ENCODE measurements at places on chromosomes 4 and X.
A peak's percentile ranks its signal among the peaks of the same experiment; 100 is the strongest.

- no peak for DNase-seq
Measured at GRCh38 chr4:159178151-159178546, 75.3 kb downstream of the RAPGEF2 start.

DNA sequence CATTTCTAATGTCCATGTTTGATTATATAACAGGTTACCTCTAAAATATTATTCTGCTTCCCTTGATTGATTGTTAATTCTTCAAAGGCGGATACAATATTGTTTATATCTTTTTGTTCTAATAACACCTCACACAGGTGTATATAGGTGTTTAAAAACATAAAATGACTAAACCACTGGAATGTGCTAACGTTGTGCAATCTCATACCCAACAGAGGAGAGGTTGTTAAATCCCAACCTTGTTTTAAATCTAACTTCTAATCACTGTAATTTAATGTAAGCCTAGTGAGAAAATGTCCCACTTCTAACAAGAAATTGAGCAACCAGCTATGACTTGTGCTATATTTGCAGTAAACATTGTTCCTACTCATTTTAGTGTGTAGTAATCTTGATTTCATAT lies 1.3 kb downstream of the ODAM start:
- DNase-seq, result no peak

DNA sequence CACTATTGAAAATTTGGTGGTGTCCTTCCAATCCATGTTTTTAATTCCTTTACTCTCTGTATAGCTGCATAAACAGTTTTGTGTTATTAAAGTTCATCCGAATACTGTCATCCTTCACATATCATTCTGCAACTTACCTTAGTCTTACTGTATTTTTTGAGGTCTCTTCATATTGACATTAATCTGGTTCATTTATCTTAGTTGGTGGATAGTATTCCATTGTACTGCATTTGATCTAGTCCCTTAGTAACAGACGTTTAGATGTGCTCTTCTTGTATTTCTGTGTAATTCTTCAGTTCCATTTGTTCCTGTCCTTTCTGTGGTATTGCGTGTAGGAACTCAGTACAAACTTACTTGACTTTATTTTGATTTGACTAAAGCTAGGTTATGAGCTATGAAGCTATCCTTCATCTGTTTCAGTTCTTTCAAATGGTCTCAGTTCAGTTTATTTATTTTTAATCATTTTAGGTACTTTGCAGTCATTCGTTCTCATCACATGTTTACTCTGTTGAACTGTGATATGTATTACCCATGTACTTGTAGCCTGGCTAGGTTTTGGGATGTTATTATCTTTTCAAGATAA lies 41.3 kb downstream of the RAPGEF2 start:
- DNase-seq, result no peak

GRCh38 chr4:24794916-24795665 lies at the start of gene SOD3:
SOD3 (plus strand) TSS chr4:24795573; CDS start chr4:24799522, 3,949 bp downstream.
- no peak for DNase-seq

DNA sequence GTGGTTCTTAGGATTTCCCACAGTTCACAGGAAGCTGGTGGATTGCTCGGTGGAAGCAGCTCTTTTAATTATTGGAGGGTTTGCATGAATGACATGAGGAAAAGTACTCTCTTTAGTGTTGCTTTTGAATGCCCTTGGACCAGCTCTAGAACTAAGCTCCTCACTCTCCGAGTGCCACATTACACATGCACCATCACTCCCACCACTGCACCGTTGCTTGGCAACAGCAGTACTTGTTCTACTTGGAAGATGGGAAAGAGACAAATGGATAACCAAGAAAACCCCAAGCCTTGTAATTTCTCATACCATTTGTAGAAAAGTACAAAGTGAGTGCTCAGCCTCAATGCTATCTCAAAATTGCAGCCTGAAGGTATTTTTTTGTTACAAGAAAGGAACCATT lies 620.2 kb upstream of the BOD1L1 start:
- no peak for DNase-seq

- no peak for DNase-seq
Measured at GRCh38 chr4:1166509-1167243, 5.7 kb downstream of the SPON2 start.

- DNase-seq, result no peak
Measured at GRCh38 chr4:126853715-126854114, 779.0 kb upstream of the INTU start.

DNA sequence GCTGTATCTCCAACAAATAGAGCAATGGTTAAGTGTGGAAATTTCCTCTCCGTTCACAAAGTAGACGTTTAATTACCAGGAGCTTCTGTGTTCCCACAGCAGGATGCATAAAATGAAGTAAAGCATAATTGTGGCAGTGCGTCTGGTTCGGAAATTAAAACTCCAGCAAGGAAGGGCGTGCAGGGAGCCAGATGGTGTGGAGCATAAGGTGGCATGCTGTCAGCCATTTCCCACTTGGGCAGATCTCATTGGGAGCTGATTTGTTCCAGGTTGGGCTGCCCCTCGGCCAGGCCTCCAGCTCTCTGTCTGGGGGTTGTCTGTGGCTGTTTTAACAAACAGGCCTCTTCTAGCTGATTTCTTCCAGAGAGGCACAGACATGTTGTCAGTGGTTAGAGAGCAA lies 182.1 kb upstream of the CLNK start:
- DNase-seq, result no peak

DNA sequence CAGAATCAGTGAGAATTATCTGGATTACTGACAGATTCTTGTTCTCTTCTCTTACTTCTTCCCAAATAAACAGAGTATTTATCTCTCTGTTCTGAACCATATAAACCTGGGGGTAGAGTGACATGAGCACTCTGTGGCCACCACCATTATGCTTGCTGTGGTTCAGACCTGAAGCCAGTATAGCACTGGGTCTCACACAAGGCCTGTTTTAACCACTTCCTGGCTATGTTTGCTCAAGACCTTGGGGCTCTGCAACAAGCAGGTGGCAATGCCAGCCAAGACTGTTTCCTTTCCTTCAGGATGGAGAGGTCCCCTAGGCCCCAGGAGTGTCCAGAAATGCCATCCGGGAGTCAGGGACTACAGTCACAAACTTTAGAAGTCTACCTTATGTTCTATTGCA lies 21.7 kb upstream of the HEPH start:
- no peak for DNase-seq

DNA sequence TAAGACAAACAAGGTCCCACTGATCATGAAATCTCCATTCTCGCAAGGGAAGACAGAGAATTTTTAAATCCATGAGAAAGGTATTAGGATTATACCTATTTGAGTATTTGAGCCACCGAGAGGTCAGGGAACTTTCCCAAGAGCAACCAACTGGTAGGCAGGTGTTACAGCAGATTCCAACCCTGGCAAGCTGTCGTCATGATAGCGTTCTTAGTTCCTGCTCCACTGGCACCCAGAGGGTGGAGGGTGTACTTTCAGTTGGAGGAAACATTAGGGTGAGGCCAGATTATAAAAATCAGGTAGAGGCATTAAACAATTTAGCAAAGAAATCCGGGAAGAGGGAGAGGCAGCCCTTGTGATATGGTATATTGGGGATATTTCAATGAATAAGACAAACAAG lies 23.3 kb downstream of the COQ2 start:
- no peak for DNase-seq

DNA sequence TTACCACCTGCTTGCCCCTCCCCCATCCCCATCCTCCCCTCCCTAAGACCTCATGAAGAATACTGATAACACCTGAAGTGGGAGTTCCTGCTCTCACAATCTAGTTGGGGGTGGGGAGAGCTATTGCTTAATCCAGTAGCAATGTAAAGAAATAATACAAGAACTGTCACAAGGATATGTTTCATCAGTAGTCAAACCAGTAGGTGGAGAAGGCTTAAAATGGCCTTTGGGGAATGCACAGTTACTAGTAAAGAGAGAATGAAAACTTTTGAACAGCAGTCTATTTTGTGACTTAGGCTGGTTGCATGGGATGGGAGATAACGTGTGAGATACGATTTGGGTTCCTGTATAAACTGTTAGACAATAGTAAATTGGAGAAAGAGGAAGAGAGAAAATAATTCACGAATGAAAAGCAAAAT lies 6.0 kb downstream of the GALNT7 start:
- no peak for DNase-seq

DNA sequence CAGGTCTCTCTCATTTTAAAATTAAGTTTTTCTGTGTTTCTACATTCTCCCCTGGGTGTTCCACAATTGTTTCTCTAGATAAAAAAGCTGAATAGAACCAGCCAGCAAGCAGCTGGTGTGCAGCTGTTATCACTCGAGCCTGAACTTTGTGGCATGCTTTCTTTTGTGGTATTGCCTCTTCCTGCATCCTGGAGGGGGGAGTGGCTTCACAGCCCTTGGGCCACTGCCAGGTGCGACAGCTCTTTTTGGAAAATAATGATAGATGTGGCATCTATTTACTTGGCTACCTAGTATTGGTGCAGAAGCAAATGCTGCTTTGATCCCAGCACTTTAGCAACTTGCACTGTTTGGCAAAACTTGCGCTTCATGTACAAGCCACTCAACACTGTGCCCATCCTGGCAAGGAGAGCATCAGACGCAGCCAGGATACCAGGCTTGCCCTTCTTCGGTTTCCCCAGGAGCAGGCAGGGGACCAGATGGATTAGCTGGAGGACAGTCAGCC lies 69.4 kb downstream of the HMGB2 start:
- DNase-seq, result peak; percentile 4

DNA sequence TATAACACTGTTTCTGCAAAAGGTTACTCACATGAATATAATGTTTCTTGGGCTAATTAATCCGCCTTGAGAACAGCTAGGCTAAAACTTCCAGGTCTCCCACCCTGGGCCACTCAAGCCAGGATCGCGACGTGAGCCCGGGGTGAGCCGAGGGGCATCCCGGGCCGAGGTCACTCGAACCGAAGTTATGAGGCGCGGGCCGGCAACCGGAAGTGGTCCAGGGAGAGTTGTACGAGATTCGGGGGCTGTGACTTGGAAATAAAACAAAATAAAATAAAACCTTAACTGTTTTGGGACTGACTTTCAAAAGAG lies 317 bp downstream of the CMC4 start:
- DNase-seq, result no peak

DNA sequence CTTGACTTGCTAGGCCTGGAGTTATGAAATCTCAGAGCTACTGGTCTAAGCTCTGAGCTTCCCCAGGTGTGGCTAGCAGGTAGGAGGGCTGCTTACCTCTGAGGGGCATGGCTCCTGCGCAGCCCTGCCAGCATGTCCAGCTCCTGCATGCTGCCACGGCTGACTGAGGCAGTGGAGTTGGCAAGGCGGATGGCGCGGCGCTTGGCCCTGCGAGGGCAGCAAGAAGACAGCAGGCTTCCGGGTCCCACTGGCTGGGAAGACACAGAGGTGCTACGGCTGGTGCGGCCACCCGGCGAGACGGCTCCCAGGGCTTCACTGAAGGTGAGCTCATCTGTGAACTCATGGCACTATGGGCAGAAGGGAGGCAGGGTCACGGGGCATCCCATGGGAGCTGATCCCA lies 5.7 kb downstream of the KCND1 start:
- no peak for DNase-seq

DNA sequence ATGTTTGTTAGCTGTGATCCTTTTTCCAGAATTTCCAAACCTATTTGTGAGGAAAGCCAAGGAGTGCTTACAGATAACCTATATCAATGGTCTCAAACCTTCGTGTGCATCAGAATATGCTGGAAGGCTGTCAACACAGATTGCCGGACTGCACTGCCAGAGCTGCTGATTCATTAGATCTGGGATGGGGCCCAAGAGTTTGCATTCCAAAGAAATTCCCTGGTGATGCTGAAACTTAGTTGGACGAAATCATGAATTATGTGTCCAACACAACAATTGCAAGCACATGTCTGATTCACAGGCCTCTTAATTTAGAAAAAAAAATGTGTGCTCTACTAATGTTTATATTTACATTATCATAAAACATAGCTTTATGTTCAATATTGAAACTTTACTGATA lies 544.0 kb upstream of the AMOT start:
- no peak for DNase-seq

GRCh38 chr4:147727476-147728028 lies 4.3 kb upstream of the ARHGAP10 start:
- DNase-seq, result no peak

GRCh38 chrX:18861511-18861910 lies 122.4 kb downstream of the PHKA2 start:
- no peak for DNase-seq

DNA sequence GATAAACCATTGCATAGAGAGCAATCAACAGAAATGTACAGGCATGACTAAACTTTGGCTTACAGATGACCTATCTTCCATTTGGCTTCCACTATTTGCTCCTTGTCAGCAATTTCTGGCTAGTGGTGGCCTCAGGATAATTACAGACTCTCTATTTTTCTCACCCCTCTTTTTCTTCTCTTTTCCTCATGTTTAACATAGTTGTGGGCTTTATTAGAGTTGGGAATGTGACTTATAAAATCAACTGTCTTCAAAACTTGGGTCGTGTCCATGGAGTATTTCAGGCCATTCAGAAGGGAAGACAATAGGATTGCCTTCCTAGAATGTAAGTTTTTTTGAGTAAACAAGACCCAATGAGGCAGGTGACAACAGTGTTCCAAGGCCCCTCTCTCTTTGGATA lies 236.2 kb downstream of the FRAS1 start:
- no peak for DNase-seq

- no peak for DNase-seq
Measured at GRCh38 chr4:44632733-44633132, 18.7 kb downstream of the YIPF7 start.

DNA sequence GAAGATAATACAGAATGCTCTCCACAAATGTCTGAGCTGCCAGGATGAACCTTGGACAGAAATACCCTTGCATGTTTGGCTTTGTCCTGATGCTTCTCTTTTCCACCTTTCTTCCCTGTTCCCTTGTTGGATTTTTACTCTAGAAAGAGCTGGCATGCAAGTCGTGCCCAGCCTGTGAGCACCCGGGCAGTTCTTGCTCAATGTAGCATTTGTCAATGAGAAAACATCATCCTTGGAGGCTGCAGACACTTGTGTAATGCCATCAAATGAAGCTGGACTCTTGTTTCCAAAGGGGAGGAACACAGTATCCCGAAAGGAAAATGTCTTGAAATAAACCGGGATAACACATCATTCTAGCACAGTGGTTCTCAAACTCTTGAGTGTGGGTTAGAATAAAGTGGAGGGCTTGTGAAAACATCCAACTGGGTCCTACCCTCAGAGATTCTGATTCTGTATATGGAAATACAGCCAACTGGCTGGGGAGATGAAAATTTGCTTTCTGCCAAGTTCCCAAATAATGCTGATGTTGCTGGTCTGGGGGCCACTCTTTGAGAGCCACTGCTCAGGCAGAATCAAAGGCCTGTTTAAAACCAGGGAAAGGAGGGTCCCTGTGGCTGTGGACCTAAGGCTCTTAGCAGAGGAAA lies 237.2 kb downstream of the SPATA18 start:
- no peak for DNase-seq
